ENCODE measurements at places on chromosomes 12 and 14.

GRCh38 chr12:108752387-108752786 is 21.1 kb upstream of the CORO1C start:
- no peak for DNase-seq

DNA sequence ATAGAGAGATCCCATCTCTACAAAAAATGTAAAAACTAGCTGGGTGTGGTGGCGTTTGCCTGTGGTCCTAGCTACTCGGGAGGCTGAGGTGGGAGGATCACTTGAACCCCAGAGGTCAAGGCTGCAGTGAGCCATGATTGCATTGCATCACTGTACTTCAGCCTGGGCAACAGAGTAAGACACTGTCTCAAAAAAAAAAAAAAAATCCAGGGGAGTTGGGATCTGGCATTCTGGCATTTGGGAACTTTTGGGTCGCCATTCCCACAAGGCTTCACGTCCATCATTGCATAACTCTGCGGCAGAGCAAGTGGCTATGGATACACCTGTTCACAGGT is 34.7 kb upstream of the FAM181A start:
- no peak for DNase-seq

GRCh38 chr12:3274664-3275063 is 197.5 kb downstream of the TSPAN9 start:
- DNase-seq, result no peak

GRCh38 chr14:98953551-98954348 is 318.2 kb downstream of the BCL11B start:
- no peak for DNase-seq

- peak; percentile 76 for DNase-seq
These were observed 9.1 kb downstream of the GSG1 start for GRCh38 chr12:13094367-13094766.

- DNase-seq, result no peak
These were observed 104.1 kb downstream of the ANO2 start for GRCh38 chr12:5840944-5841343.
